Stimulated activated CD8-positive, alpha-beta memory T cell treated with anti-CD3 and anti-CD28 coated beads, Interleukin-2, amount 100 ng/mL, for 1 hour (primary cell): ENCODE measurements at places on chromosomes 7 and 10.
A peak's percentile ranks its signal among the peaks of the same experiment; 100 is the strongest.

GRCh38 chr10:35195361-35196306 is 69.0 kb downstream of the CREM start:
- DNase-seq, result peak; percentile 57

- no peak for DNase-seq
These were observed 18.8 kb upstream of the SMNDC1 start for GRCh38 chr10:110323503-110323902.

- DNase-seq, result no peak
These were observed 26.8 kb downstream of the TSPAN15 start for GRCh38 chr10:69477968-69478597.

DNA sequence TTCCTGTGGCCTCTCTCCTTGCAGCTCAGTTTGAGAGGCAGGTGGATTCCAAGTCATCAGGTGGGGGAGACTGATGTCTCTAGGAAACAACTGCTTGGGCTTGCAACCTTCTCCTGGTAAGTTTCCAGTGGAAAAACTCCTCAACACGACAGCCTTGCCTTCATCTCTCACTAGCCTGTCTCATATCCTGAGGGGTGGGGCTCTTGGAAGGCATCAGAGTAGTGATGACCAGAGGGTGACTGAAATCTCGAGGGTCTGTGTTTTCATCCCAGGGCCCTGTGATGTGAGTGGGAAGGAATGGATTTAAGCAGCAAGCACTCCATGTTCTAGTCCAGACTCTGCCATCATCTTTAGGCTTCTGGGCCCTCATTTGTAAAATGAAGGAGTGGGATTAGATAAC is 107.0 kb downstream of the NRP1 start:
- no peak for DNase-seq

DNA sequence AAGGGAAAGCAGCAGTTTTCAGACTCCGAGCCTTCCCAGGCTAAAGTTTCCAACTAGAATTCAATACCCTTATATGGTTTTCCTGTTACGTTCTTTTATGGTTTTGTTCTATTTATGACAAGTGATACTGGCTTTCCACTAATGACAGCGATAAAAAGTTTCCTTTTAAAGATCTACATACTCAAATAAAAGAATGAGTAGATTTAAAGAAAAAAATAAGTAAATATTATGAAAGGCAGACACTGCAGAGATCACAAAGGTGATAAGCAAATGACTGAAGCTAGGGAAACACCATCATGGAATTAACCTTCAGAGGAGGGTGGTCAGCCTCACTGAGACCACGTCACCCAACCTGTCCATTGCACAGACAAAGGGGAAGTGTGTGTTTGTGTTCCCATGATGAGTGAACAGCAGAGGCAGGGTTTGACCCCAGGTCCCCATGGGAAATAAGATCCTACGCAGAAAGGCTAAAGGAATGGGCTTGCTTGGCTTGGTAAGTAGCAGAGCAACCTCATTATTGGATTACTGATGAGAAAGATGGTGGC is 4.0 kb downstream of the VSIR start:
- DNase-seq, result no peak

DNA sequence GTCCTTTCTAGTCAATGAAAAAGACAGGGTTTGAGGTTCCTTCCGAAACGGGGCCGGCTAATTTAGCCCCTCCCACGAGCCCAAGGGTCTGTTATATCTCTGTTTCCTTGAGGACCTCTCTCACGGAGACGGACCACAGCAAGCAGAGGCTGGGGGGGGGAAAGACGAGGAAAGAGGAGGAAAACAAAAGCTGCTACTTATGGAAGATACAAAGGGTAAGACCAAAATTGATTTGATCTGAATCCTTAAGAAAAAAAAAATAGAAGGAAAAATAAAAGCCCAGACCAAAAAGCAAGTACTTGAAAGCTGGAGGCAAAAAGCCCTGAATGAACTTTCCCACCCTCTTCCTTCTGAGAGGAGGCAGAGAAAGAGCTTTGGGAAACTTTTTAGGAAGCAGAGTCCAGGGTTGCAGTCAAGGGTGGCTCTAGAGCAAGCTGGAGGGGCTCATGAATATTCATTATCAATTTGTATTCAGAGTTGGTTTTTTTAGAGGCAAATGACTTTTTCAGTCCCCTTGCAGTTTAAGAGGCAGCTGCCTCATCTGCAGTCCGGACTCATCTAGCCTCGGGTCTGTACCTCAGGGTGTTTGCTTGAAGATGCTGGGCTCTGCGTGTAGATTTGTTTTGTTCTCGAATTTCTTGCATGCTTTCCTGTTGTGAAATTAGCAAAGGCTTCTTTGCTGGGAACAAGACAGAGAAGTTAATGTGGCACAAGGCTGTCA is at the start of gene ENTPD1:
Gene ENTPD1, plus strand, starts transcription at position 123 of the 721 bp plus-strand sequence. Its CDS starts 77 bp downstream, at position 200.
- no peak for DNase-seq

- DNase-seq, result no peak
These were observed 18.8 kb downstream of the POLL start for GRCh38 chr10:101569323-101569621.

DNA sequence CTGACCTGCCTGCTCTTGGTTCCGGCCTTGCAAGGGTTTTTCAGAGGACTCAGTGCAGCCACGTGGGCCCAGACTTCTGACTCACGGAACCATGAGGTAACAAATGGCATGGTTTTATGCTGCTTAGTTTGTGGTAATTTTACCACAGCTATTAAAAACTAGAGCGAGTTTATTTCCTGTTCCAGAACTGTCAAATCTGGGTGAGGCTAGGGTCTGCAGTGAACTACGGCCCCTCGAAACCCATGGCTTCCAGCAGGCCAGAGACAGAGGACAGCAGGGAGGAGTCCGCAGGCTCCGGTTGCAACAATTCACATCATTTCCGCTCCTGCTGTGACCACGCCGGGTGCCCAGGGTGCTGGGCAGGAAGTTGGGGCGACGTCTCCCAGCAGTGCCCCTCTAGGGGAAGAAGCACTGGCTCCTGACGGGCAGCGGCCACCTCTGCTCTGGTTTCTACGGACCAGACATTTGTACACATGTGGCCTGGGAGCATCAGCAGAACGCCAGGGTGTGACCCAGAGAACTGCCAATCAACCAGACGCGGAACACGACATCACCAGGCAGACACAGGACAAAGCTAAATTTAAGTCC is 74.8 kb downstream of the ADARB2 start:
- DNase-seq, result no peak

- DNase-seq, result no peak
These were observed 42.1 kb upstream of the EMX2 start for GRCh38 chr10:117500456-117500855.

GRCh38 chr10:13376746-13377145 is 28.7 kb upstream of the SEPHS1 start:
- DNase-seq, result no peak

DNA sequence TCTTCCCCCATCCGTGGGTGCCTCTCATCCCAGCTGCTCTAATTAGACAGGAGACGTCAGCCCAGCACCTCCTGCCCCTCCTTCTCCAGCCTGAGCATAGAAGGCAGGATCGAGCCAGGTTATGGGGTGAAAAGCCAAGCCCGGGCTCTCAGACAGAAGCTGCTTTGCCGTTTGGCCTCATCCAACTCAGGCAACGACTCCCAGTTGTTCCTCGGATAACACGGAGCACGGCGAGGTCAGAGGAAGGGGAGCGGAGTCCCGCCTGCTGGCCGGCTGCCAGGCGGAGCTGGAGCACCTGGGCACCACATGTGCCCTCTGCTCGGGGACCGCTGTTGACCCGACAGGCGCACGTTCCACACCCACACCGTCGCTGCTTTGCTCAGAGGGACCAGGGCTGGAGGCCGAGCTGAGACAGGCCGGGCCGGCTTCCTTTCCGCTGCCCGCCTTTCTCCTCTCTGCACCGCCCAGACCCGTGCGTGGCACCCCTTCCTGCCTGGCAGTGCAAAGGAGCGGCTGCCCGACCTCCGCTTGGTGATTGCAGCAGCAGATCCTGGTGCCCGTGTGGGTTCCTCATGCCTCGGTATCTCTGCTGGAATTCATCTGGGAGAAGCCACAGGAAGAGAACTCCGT is 21.6 kb upstream of the UNCX start:
- DNase-seq, result no peak

DNA sequence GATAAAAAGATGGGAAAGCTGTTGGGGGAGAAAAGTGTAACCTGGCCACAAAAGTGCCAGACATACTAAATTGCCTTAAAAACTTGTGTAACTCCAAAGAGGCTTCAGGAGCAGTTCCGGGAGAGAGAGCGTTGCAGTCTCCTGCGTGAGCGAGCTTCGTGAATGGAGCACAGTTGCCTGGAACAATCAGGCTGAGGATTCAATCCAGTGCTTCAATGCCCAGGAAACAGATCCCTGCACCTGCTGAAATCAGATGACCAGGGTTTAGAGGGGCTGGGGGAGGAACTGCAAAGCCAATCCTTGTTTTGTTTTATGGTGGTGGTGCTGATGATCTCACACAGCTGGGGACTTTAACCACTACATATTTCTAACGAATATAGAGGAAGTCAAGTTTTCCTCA is 398.3 kb downstream of the DPP6 start:
- DNase-seq, result no peak

DNA sequence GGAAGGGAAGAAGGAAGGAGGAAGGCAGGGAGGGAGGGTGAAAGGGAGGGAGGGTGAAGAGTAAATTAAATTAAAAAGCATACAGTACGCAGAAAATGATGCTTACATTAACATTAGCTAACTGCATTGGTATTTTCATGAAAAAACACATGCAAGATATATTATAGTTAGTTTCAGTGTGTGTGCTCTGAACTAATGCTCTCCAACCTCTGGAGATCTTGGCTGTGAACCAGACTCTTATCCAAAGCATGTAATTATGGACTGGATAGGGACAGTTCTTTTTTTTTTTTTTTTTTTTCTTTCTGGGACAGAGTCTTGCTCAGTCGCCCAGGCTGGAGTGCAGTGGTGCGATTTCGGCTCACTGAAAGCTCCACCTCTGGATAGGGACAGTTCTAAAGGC is 357.0 kb downstream of the FRMD4A start:
- DNase-seq, result no peak

DNA sequence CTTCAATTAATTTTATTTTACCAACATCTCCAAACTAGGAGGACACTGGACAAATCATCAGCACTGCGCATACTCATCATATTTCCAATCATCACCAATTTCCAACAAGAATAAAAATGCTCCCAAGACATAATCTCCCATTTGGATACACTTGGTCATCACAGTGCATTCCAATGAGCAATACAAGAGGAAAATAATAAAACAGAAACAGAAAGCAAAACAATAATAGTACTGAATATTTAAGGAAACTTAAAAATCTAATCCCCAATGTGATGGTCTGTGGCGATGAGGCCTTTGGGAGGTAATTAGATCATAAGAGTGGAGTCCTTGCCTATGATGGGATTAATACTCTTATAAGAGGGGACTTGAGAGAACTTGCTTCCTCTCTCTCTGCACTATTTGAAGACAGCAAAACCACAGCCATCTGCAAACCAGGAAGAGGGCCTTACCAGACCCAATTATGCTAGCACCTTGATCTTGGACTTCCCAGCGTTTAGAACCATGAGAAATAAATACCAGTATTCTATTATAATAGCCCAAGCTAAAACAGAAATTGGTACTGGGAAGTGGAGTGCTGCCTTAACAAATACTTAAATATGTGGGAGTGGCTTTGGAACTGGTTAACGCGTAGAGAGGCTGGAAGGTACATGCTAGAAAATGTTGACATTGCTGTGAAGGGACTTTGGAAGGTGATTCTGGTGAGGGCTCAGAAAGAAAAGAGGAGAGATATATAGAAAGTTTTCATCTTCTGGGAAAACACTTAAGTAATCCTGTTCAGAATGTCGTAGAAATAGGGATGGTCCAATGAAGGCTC is 91.5 kb downstream of the JAZF1 start:
- no peak for DNase-seq

DNA sequence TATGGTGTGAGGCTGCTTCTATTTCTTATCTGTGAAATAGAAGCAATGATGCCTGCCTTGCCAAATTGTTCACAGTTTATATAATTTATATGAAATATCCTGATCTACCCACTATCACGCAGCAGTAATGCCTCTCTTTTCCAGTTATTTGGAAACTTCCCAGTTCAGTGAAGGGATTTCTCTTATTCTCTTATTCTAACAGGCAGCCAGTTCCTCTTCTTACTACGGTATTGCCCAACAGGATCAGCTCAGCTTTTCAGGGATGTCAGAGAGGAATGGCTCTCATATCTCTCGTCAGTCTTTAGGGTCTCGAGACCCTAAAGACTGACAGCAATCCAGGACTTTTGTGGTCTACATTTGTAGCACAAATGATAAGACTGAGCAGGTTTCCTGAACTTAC is 215.6 kb downstream of the CREB5 start:
- DNase-seq, result no peak

GRCh38 chr10:734481-734880 is 45.0 kb upstream of the DIP2C start:
- no peak for DNase-seq

GRCh38 chr7:24381894-24382505 is 98.0 kb downstream of the NPY start:
- no peak for DNase-seq

GRCh38 chr7:66896441-66896840 is 24.6 kb upstream of the TMEM248 start:
- DNase-seq, result no peak

GRCh38 chr7:75921479-75921878 is 6.5 kb downstream of the POR start:
- DNase-seq, result no peak

DNA sequence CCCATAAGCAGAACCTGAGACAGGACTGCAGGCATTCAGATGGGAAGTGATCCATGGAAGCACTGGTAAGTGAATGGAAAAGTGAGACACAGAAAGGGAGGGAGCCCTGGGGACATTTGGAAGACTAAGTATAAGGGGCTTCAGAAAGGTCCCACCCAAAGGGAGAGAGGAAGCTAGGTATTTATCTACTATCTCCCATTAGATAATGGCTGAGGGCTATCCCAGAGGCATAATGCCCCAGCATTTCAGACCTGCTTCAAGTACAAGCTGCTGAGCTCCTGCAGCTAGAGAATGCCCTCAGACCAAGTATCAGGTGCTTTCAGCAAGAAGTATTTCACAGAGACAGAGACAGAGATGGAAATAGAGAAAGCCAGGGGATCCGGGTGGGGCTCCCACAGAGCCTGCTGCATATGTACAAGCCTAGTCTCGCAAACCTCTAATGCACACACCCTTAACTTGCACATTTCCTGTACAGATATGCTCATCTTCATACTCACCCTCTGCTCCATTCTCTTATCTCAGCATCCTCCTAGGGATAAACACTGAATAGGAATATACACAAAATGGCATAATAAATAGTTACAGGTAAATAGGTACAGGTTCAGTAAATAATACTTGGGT is 20.2 kb downstream of the KDM7A start:
- no peak for DNase-seq

DNA sequence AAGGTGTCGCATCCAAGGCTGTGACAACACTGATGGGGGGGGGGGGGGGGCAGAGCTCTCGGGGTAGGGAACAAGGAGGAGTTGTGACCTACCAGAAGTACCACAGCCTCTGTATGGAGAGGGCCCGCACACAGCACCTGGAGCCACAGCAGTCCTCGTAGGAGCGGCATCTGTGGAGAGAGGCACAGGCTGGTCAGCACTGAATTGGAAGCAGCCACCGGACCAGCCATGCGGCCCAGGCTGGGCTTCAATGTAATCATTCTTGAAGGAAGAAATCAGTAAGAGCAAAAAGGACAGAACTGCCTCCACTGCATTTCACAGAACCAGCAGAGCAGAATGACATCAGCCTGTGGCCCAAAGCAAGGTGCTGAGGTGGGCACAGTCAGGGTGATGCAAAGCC is 74.8 kb downstream of the VOPP1 start:
- no peak for DNase-seq
